Activated CD4-positive, alpha-beta memory T cell treated with anti-CD3 and anti-CD28 coated beads, Interleukin-2, amount 10 ng/mL, durations not matched to agents 7 days and 5 days (primary cell): ENCODE measurements at places on chromosomes 7 and 10. TPM values are rescaled to one million over a fixed set of nuclear protein-coding genes. Genes with fewer than 3 reads are reported as not detected.
A peak's percentile ranks its signal among the peaks of the same experiment; 100 is the strongest.

Gene CALHM1
- 0.73 TPM for total RNA-seq

DNA sequence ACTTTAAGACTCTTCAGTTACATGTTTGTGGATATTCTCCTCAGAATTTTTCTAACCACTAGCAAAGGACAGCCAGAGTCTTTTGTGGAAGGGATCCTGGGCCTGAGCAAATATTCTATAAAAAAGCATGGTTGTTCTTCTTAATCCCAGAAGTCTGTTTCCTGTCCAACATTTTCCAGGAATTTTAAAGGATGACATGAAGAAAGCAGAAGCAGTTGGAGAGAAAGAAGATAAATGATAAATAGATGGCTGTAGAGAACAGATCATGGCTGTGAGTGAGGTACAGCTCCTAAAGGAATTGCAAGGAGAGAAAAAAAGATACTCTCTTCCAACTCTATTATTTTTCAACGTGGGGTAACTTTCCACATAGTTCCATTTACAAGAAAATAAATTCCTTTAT, 91.8 kb upstream of the STEAP4 start:
- no peaks in the 10 kb centered on the region for H3K36me3 ChIP-seq
- no peak overlapping the region for H3K4me3 ChIP-seq
- H3K27me3 ChIP-seq, result no peaks in the 10 kb centered on the region
- H3K4me1 ChIP-seq, result peaks cover 5% of the 10 kb centered on the region

- H3K4me3 ChIP-seq, result no peak overlapping the region
- H3K4me1 ChIP-seq, result no peaks in the 10 kb centered on the region
- H3K27ac ChIP-seq, result no peak overlapping the region
- no peaks in the 10 kb centered on the region for H3K36me3 ChIP-seq
Measured at GRCh38 chr7:24659505-24659904, 86.3 kb downstream of the PALS2 start.

GRCh38 chr10:43969506-43969905, 320.8 kb upstream of the ZNF32 start:
- H3K27me3 ChIP-seq, result peaks cover 17% of the 10 kb centered on the region
- H3K4me3 ChIP-seq, result no peak overlapping the region
- H3K36me3 ChIP-seq, result no peaks in the 10 kb centered on the region
- no peak overlapping the region for H3K27ac ChIP-seq

- no peaks in the 10 kb centered on the region for H3K27me3 ChIP-seq
- H3K4me3 ChIP-seq, result no peak overlapping the region
- no peak for DNase-seq
- no peak overlapping the region for H3K27ac ChIP-seq
- no peaks in the 10 kb centered on the region for H3K36me3 ChIP-seq
Measured at GRCh38 chr10:55063811-55064210, 262.8 kb upstream of the PCDH15 start.

Gene MRLN
- not detected for total RNA-seq

Gene CYP3A4
- total RNA-seq, result not detected

GRCh38 chr10:51918884-51919325, 219.5 kb upstream of the CSTF2T start:
- H3K27me3 ChIP-seq, result no peaks in the 10 kb centered on the region
- H3K4me1 ChIP-seq, result no peaks in the 10 kb centered on the region
- no peak overlapping the region for H3K4me3 ChIP-seq
- H3K27ac ChIP-seq, result no peak overlapping the region
- H3K36me3 ChIP-seq, result no peaks in the 10 kb centered on the region

DNA sequence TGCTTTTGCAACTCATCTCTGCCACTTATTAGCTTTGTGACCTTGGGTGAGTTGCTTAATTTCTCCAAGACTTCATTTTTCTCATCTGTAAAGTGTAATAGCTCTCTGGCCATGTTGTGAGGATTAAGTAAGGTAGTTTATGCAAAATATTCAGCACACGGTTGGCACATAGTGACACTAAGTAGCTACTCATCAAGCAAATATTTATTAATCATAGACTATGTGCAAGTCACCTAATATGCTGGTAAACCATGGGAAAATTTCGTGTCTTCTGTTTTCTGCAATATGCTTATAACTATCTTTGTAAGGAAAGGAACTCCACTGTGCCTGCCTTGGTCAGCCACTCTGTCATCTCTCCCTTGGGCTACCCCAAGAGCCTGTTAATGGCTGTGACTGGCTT, 50.3 kb upstream of the EGR2 start:
- H3K4me3 ChIP-seq, result no peak overlapping the region
- peaks cover 9% of the 10 kb centered on the region for H3K4me1 ChIP-seq
- H3K27ac ChIP-seq, result no peak overlapping the region
- no peaks in the 10 kb centered on the region for H3K36me3 ChIP-seq
- no peak for DNase-seq

Gene MBLAC1
- total RNA-seq, result 4.1 TPM

Gene PLXDC2
- not detected for total RNA-seq

Gene SLC26A3
- total RNA-seq, result not detected

GRCh38 chr7:96720843-96721242, 11.2 kb upstream of the SEM1 start:
- H3K27ac ChIP-seq, result no peak overlapping the region
- no peaks in the 10 kb centered on the region for H3K4me1 ChIP-seq
- DNase-seq, result no peak
- H3K27me3 ChIP-seq, result peaks cover 36% of the 10 kb centered on the region
- no peaks in the 10 kb centered on the region for H3K36me3 ChIP-seq

DNA sequence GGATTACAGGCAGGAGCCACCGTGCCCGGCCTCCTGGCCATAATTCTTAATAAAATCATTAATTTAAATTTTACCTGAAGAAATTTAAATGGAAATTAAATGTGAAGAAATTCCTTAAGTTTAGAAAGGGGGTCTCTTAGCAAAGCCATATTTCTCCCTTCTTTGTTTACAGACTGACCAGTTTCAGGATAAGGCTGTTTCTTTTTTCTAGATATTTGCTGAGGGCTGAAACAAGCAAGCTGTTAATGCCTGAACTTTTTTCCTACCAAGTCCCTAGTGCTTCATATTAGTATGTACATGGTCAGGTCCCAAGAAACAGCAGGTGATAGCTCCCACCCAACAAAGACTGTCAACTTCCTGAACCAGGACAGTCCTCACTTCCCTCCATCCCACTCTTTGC, 18.1 kb upstream of the PDIA4 start:
- H3K4me1 ChIP-seq, result peaks cover 1% of the 10 kb centered on the region
- no peak overlapping the region for H3K4me3 ChIP-seq
- no peaks in the 10 kb centered on the region for H3K36me3 ChIP-seq
- no peak for DNase-seq

DNA sequence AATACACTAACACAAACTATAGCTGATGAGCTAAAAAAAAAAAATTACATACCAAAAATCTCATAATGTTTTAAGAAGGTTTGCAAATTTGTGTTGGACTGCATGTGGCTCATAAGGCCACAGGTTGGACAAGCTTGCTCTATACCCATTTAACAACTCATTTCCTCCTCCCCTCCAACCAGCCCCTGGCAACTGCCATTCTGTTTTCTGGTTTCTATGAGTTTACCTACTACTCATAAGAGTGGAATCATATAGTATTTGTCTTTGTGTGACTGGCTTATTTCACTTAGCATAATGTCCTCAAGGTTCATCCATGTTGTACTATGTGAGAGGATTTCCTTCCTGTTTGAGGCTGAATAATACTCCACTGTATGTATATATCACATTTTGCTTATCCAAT, 100.4 kb upstream of the ARHGAP21 start:
- H3K27ac ChIP-seq, result no peak overlapping the region
- DNase-seq, result no peak
- H3K4me3 ChIP-seq, result no peak overlapping the region
- no peaks in the 10 kb centered on the region for H3K27me3 ChIP-seq
- peaks cover 24% of the 10 kb centered on the region for H3K4me1 ChIP-seq

DNA sequence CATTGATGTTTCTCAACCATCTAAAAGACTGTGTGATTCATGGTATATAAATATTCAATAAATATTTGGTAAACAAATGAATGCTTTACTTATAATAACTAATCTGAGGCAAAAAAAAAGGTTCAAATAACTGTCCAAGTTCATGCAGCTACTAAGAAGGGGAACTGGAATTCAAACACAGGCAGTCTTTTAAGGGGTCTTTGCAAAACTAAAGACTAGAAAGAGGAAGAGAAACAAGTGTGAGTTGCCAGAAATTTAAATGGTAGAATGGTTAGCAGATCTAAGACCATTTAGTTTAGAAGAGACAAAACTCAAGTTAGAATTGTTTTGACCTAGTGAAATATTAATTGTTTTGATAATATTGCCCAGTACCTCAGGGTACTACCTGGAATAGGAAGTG, 642.0 kb upstream of the LRRN3 start:
- DNase-seq, result no peak
- H3K4me3 ChIP-seq, result no peak overlapping the region
- H3K4me1 ChIP-seq, result no peaks in the 10 kb centered on the region
- H3K27me3 ChIP-seq, result no peaks in the 10 kb centered on the region
- H3K27ac ChIP-seq, result no peak overlapping the region
- no peaks in the 10 kb centered on the region for H3K36me3 ChIP-seq

GRCh38 chr7:87944547-87944946, 10.5 kb downstream of the ADAM22 start:
- H3K4me3 ChIP-seq, result no peak overlapping the region
- H3K27ac ChIP-seq, result no peak overlapping the region
- H3K27me3 ChIP-seq, result no peaks in the 10 kb centered on the region
- H3K4me1 ChIP-seq, result no peaks in the 10 kb centered on the region
- no peak for DNase-seq
- no peaks in the 10 kb centered on the region for H3K36me3 ChIP-seq

DNA sequence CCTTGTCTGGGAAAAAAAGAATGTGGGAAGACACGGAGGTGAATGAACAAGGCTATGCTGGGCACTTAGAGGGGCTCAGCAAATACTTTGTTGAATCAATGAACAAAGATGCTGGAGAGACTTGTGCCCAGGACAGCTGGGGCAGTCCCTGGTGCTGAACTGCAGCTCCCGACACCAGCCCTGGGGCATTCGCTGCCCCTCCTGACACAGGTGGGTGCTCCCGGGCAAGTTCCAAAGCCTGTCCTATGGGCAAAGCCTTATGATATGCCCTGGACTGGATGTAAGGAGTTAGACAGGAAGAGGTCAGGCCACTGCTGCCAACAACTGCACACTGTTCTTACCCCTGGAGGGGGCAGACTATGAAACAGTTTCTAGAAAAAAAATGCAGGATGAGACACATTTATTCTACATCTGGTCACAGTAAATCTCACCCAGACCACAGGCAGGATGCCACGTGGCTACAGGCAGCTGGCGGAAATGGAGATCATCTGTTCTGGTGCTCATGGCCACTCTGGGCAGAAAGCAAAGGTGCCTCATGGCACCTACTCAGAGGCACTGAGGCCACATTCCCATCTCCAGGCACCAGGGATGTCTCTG, 21.9 kb upstream of the FRAT2 start:
- H3K27ac ChIP-seq, result peak overlapping the region; percentile 9
- no peak overlapping the region for H3K4me3 ChIP-seq
- no peaks in the 10 kb centered on the region for H3K27me3 ChIP-seq
- peaks cover 12% of the 10 kb centered on the region for H3K4me1 ChIP-seq
- peak; percentile 24 for DNase-seq
- peaks cover 5% of the 10 kb centered on the region for H3K36me3 ChIP-seq
